GM23248 (cell line): ENCODE measurements at places on chromosomes 11 and 22. TPM values are rescaled to one million over a fixed set of nuclear protein-coding genes. Genes with fewer than 3 reads are reported as not detected.

Gene KCNJ4
- not detected in 2 replicates for total RNA-seq

DNA sequence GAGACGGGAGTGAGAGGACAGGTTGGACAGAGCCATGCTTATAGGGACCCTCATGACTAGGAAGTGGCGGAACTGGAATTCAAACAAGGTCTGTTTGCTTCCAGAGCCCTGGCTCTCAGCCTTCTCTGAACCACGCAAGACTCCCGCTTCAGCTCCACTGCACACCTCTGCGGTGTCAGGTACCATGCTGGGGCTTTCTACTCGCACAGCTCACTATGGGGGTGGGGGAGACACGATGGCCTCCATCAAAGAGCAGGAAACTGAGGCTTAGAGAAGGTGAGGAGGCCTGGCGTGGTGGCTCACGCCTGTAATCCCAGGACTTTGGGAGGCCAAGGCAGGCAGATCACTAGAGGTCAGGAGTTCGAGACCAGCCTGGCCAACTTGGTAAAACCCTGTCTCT, 14.2 kb downstream of the SUN2 start:
- DNase-seq, result no peak
- peaks cover 4% of the 10 kb centered on the region for H3K4me1 ChIP-seq
- H3K36me3 ChIP-seq, result peaks cover 20% of the 10 kb centered on the region; the same call in 1 of the 2 replicates
- no peaks in the 10 kb centered on the region for H3K27me3 ChIP-seq
- no peak overlapping the region for H3K4me3 ChIP-seq
- H3K27ac ChIP-seq, result no peak overlapping the region

DNA sequence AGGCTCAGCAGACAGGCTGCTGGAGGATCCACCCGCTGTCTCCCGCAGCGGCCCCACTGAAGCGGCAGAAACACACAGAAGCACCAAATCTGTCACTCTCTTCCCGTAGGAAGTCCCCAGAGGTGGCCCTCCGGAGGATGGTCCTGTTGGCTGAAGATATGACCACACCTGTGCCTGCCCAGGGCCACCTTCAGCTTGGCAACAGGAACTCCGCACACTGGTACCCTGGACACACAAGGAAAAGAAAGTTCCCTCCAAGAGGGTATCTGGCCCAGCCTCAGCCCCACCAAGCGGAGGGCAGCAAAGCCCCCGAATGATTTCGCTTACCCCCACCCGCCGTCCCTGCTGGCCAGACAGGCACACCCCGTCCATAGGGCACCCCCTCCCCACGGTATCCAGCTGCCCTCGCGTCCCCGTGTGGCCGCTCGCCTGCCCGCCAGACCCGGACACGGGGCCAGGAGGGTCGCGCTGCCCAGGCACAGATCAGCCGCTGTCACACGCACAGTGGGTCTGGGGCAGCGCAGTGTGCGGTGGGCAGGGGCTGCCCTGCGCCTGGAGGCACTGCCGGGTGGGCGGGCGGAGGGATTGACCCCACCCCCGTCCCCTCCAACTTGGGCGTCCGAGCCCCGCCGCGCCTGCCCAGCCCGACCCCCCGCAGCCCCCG, 7.0 kb downstream of the RASSF7 start:
- H3K27me3 ChIP-seq, result no peaks in the 10 kb centered on the region
- DNase-seq, result peak; percentile 33
- H3K4me3 ChIP-seq, result peak overlapping the region; percentile 83
- peaks cover 8% of the 10 kb centered on the region for H3K36me3 ChIP-seq

Gene MYBPC3
- total RNA-seq, result not detected in 2 replicates

DNA sequence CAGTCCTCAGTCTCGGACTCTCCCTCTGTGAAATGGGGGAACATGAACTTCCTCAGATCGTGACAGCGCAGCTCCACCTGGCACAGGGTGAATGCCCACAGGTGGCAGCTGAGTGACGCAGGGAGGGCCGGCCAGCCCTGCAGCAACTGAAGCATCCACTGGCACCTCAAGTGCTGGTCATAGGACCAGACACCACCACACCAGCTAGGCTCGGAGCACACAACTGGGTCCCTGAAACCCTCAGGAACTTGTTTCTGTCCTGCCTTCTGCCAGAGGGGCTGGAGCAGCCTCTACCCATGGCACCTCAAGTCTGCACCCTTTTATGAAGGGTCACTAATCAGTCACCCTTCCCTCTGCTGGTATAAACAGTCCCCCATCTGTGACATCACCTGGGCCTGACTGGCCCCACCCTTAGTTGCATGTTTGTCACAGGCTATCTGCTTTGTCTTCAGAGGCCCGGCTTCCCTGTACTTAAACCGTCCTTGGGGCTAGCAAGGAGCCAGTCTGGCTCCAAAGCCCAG, 7.4 kb upstream of the CDC42BPG start:
- H3K4me3 ChIP-seq, result no peak overlapping the region
- H3K4me1 ChIP-seq, result peaks cover 43% of the 10 kb centered on the region
- no peaks in the 10 kb centered on the region for H3K27me3 ChIP-seq
- no peak for DNase-seq
- H3K27ac ChIP-seq, result no peak overlapping the region

Gene FKBP2
- 40.7 and 54.4 TPM in 2 replicates for total RNA-seq

DNA sequence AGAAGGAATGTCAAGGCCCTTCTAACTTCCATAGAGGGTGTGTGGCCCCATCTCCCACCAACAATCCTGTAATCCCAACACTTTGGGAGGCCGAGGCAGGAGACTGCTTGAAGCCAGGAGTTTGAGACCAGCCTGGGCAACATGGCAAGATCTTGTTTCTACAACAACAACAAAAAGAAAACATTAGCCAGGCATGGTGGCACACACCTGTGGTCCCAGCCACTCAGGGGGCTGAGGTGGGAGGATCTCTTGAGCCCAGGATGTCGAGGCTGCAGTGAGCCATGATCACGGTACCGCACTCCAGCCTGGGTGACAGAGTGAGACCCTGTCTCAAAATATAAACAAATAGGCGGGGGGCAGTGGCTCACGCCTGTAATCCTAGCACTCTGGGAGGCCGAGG, 16.9 kb downstream of the TSPAN32 start:
- no peak for DNase-seq
- H3K36me3 ChIP-seq, result no peaks in the 10 kb centered on the region
- H3K27ac ChIP-seq, result no peak overlapping the region
- H3K4me1 ChIP-seq, result peaks cover 5% of the 10 kb centered on the region; the same call in 1 of the 2 replicates
- no peak overlapping the region for H3K4me3 ChIP-seq

Gene PLEKHA7
- 0.43 TPM in 1 of 2 replicates, not detected in the other for total RNA-seq

GRCh38 chr11:643849-644738, 7.0 kb downstream of the DRD4 start:
- H3K27ac ChIP-seq, result no peak overlapping the region
- H3K36me3 ChIP-seq, result 0 out of 2 replicates have a peak, but pooled peaks cover 5% of the 10 kb centered on the region
- no peaks in the 10 kb centered on the region; the same call in 1 of the 2 replicates for H3K27me3 ChIP-seq
- H3K4me3 ChIP-seq, result no peak overlapping the region

- H3K4me1 ChIP-seq, result peaks cover 9% of the 10 kb centered on the region; the same call in 1 of the 2 replicates
- H3K27ac ChIP-seq, result no peak overlapping the region
- DNase-seq, result no peak
- 0 out of 2 replicates have a peak, but pooled peaks cover 6% of the 10 kb centered on the region for H3K36me3 ChIP-seq
- no peak overlapping the region for H3K4me3 ChIP-seq
These were observed 14.1 kb downstream of the PATZ1 start for GRCh38 chr22:31332010-31332409.

Gene BBOX1
- not detected in 2 replicates for total RNA-seq

- no peaks in the 10 kb centered on the region for H3K27me3 ChIP-seq
- no peak for DNase-seq
- peaks cover 17% of the 10 kb centered on the region for H3K4me1 ChIP-seq
- no peak overlapping the region for H3K4me3 ChIP-seq
These were observed 61.6 kb upstream of the NAV2 start for GRCh38 chr11:19651028-19651427.

Gene OR8G5
- total RNA-seq, result not detected in 2 replicates

- H3K27me3 ChIP-seq, result peaks cover 7% of the 10 kb centered on the region; the same call in 1 of the 2 replicates
- no peaks in the 10 kb centered on the region for H3K4me1 ChIP-seq
- DNase-seq, result peak; percentile 36
- H3K4me3 ChIP-seq, result no peak overlapping the region
These were observed 199.9 kb downstream of the DSCAML1 start for GRCh38 chr11:117597071-117597470.

DNA sequence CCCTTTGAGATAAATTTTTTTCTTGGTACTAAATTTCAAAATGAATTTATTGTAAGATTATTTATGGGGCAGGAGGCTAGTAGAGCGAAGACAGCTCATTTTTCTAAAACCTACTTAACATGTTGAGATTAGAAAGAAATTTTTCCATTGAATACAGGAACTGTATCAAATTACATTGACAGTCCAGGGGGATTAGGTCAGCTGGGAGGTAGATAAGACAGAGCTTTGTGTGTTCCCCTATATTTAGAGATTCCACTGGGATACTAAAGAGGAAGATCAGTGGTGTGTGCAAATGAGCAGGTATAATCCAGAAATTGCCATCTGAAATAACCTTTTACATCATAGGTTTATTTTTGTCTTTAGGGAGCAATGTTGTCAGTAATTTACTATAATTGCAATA, 32.1 kb downstream of the ENDOD1 start:
- H3K27me3 ChIP-seq, result no peaks in the 10 kb centered on the region
- no peak overlapping the region for H3K27ac ChIP-seq
- no peak overlapping the region for H3K4me3 ChIP-seq
- DNase-seq, result no peak

- no peaks in the 10 kb centered on the region for H3K27me3 ChIP-seq
- H3K27ac ChIP-seq, result no peak overlapping the region
- no peaks in the 10 kb centered on the region for H3K36me3 ChIP-seq
- H3K4me3 ChIP-seq, result no peak overlapping the region
- no peaks in the 10 kb centered on the region for H3K4me1 ChIP-seq
- DNase-seq, result no peak
These were observed 9.6 kb upstream of the PIK3C2A start for GRCh38 chr11:17217401-17217800.

- H3K27ac ChIP-seq, result no peak overlapping the region
- no peaks in the 10 kb centered on the region for H3K36me3 ChIP-seq
These were observed 40.8 kb downstream of the IGLL1 start for GRCh38 chr22:23539135-23539838.

Gene NXPE2
- not detected in 2 replicates for total RNA-seq

Gene GGT5
- total RNA-seq, result 0.38 and 1.3 TPM in 2 replicates
